ENCODE measurements at places on chromosomes 11 and 22.

GRCh38 chr11:2783536-2784082, 83.8 kb upstream of the KCNQ1OT1 start:
- no peak for DNase-seq

GRCh38 chr11:596374-596773, 19.4 kb downstream of the IRF7 start:
- DNase-seq = no peak

DNA sequence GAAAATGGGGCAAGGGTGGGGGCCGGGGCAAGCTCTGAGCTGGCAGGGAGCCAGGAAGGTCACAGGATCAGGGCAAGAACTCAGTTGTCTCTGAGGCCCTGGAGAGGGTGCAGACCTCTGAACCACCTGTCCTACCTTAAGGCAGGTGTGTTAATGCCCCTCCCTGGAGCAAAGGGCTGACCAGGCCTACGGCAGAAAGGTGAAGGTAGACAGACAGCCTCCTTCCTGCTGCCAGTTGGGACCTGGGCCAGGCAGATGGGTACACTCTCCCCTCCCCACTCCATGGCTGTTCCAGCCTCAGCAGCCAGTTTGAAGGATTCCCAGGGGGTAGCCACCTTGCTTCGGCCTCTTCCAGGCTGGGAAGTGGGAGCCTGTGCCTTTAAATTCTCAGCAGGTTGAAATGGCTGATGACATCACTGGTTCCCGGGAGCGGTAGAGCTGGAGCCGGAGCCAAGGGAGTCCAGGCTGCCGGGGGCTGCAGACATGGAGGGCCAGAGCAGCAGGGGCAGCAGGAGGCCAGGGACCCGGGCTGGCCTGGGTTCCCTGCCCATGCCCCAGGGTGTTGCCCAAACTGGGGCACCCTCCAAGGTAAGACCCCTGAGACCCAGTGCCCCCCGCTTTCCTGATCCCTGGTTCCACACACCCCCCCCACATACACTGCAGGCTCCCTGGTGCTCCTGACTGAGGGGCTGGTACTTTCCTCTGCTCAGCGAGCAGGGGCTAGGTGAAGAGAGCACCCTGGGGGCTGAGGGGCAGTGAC, at the start of gene INPP5J:
TSS of gene INPP5J (plus strand) at position 435 of the 760 bp plus-strand sequence. CDS start at position 484, 49 bp downstream.
- no peak for DNase-seq

- DNase-seq = no peak
These were observed 3.4 kb downstream of the MALAT1 start for GRCh38 chr11:65502274-65502554.

DNA sequence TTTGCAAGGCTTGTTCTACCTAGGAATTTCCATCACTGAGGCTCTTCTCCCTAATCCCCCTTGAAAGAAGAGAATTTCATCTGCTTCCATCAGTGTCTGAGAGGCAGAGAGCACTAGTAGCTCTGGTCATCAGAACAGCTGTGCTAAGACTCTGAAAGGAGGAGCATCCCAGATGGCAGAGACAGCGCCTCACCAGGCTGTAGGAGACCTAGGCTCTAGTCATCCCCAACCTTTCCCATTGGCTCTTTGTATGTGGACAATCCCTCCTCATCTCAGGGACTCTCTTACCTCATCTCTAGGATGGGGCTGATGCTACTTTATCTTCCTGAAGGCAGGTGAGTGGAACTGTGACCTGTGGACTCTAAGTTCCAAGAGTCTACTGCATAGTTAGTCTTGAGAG, 8.8 kb upstream of the OR9I1 start:
- DNase-seq = no peak

DNA sequence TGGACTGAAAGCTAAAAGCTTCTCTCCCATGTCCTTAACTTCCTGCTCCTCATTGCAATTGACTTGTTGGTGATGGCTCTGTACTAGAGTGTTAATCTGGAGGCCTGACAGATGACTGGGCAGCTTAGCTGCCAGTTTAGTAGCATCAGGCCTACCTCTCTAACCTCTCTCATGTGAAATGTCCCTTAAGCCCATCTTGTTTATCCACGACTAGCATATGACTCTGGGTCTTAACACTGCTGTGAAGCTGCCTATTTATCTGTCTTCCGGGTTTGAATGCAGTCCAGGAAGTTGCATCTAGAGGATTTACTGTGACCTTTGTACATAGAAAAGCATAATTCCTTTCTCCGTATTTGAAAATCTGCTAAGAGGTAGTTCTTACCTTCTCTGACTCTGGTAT, 85.3 kb upstream of the HORMAD2 start:
- no peak for DNase-seq

- no peak for DNase-seq
These were observed 870.1 kb downstream of the JRKL start for GRCh38 chr11:97259884-97260283.

- no peak for DNase-seq
These were observed 51.7 kb downstream of the TTC17 start for GRCh38 chr11:43410394-43410793.

- DNase-seq = no peak
These were observed 104.6 kb downstream of the MUC15 start for GRCh38 chr11:26467506-26467905.

DNA sequence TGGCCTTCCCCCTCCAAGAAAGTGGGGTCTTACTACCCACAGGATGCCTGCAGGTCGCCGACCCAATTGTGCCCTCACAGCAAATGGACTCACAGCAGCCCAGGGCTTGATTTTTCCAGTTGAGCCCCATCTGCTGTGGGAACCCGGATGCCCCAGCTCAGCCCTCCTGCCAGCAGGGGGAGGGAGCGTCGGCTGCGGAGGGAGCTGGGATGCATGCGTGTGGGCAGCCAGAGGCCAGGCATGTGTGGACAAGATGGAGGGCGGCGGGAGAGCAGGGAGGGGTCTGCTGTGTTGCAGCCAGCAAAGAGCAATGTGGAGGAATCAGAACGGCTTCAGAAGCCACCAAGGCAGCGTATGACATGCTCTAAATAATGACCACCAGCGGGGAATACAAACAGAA, 41.0 kb upstream of the EIF3D start:
- DNase-seq = no peak

DNA sequence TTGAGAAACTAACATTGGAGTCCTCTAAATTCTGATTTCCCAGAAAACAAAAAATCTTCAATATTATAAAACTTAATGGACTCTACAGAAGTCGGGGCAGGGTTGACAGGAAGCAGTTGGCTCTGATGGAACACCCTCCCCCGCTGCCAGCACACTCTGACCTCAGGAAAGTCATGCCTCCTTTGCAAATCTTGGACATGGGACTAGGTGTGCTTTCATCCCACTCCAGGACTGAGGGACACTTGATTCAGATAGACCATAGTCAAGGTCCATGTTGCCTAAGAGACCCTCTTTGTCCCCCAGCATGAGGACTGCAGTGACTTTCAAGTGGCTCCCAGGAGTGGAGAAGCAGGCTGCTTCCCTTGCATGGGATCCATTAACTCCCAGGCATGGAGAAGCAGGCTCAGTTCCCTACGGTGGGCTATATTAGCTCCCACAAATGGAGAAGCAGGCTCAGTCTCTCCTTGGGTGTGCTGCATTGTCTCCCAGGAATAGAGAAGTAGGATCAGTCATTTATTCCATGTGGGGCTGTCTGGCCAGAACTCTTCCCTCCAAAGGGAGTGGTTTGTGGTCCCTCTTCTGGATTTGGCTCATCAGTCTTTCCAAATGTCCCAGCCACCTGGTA, 38.3 kb downstream of the C22orf31 start:
- no peak for DNase-seq

- DNase-seq = no peak
These were observed 105.8 kb upstream of the BID start for GRCh38 chr22:17880020-17880419.

GRCh38 chr11:117410861-117411710, 83.4 kb downstream of the CEP164 start:
- DNase-seq = no peak

DNA sequence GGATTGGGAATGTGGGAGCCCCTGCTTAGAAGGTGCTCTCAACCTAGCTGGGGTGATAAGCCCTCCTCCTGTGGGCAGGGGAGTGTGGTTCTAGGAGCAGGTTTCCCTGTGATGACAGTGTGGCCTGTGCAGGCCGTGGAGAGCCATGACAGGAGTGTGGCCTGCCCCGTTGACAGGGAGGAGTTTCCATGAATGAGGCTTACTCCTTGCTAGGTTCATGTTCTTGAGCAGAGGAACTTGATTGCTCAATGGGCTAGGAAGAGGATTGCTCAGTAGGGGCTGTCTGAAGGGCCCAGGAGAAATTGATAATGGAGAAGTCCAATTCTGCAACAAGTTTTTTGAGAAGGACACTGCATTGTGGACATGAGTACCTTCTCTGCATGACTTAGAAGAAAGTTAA, 92.0 kb downstream of the PPP6R3 start:
- no peak for DNase-seq

Measured in CD4-positive, alpha-beta T cell treated with Interleukin-17A for 4 hours (primary cell).